ENCODE measurements at places on chromosomes 6 and 20.

GRCh38 chr6:22506496-22506895, 62.9 kb upstream of the HDGFL1 start:
- DNase-seq: no peak

DNA sequence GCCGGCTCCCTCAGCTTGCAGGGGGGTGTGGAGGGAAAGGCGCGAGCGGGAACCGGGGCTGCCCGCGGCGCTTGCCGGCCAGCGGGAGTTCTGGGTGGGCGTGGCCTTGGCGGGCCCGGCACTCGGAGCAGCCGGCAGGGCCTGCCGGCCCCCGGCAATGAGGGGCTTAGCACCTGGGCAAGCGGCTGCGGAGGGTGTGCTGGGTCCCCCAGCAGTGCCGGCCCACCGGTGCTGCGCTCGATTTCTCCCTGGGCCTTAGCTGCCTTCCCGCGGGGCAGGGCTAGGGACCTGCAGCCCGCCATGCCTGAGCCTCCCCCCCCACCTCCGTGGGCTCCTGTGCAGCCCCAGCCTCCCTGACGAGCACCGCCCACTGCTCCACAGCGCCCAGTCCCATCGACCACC, 514.5 kb upstream of the GJE1 start:
- DNase-seq: no peak

GRCh38 chr6:24157886-24158285, 31.9 kb downstream of the NRSN1 start:
- DNase-seq: no peak

DNA sequence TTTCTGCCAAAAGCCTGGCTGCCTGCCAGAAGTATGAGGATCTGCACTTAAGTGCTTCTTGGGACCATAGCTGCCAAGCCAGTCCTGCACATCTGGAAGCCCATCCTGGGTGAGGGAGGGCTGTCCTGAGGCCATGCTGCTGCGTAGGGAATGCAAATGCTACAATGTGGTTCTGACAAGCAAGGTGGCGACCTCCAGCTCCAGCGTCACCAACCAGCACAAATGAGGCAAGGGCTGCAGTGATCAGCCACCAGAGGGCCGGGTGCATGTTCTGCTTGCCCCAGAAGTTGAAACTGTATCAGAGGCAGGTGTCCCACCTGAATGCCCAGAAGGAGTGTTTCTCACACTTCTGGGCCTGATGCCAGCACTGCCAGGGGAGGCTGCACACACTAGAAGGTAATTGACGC, 99.1 kb upstream of the KCNQ5 start:
- DNase-seq: no peak

GRCh38 chr20:19094959-19095541, 117.4 kb upstream of the SLC24A3 start:
- DNase-seq: no peak

DNA sequence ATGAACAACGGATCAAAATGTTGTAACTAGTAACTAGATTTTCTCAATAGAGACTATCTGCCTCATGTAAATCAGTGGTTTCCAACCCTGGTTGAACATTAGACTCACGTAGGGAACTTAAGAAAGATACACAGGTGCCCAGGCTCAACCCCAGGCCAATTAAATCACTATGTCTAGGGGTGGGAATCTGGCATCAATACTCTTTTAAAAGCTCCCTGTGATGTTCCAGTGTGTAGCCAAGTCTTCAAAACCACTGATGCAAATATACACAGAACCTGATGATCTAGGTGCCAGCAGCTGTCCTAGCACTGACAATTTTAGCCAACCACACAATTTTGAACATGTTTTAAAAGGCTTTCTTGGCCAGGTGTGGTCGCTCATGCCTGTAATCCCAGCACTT, 128.7 kb downstream of the TBC1D32 start:
- DNase-seq: no peak

- DNase-seq: no peak
These were observed 7.5 kb downstream of the SF3B5 start for GRCh38 chr6:144087789-144088426.

DNA sequence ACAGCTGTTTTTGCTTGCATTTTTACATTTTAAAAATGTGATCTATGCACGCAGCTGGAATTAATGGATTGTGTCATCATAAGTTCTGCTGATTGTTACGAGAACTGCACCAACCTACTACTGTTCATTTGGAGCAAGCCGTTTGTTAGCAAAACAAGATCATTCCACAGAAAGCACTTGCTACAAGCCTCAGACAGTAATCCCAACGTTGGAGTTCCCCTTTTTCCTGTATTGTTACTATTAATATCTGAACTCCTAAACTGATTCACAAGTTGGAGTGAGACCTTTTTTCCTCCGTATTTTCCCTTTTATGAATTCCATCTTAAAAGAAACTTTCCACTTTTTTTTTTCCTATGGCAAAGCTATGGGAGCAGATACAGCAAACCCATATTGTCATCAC, 3.5 kb downstream of the TENT5A start:
- no peak for DNase-seq

GRCh38 chr20:11120431-11120830, 446.6 kb upstream of the JAG1 start:
- DNase-seq: no peak

DNA sequence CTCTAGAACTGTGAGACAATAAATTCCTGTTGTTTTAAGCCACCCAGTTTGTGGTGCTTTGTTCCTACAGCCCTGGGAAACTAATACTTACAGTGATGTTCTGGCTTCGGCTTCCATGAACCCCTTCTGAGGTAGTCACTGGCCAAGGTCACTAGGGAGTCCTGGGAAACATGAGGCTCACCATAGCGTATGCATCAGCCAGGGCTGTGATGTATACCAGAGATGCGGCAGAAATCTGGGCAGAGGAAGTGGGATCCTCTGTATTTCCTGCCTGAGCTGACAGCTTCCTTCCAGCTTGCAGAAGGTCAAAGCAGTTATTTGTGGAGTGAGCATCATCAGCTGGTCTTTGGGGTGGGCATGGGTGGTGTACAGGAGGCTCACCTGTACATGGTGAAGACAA, 27.9 kb downstream of the KAT14 start:
- DNase-seq: no peak

- DNase-seq: no peak
These were observed 51.5 kb downstream of the HBS1L start for GRCh38 chr6:135002974-135003703.

DNA sequence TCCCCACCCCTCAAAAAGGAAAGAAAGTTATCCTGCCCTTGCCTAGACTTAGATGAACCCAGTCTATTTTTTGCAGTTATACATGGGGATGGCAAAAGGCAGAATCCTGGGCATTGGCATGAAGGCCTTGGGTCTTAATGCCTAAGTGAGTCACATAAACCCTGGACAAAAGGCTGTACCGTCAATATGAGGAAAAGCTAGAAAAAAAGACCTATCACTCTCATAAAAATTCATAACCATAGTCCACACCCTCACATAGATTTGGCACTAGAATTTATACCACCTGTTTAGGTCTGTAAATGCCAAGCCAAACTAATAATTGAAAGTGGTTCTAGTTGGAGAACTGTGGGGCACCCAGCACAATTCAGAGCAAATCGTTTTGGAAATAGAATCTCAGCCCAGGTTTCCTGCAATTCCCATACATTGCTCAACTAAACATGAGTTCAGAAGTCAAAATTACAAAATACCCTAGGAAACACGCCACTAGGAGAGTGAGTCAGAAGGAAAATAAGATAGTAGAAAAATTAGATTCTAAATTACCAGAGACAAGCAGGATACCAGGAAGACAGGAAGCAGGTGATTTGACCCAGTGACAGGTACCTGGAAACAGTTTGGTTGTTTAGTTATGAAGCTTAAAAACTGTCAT, 70.4 kb upstream of the FUCA2 start:
- DNase-seq: no peak

- DNase-seq: no peak
These were observed 147.0 kb downstream of the SYNDIG1 start for GRCh38 chr20:24616258-24617079.

GRCh38 chr20:60403105-60403741, 445.0 kb downstream of the CDH26 start:
- DNase-seq: no peak

GRCh38 chr6:94269256-94269655, 849.9 kb upstream of the EPHA7 start:
- no peak for DNase-seq

All from stimulated activated CD4-positive, alpha-beta T cell treated with anti-CD3 and anti-CD28 coated beads, Interleukin-15, amount 100 ng/mL, for 1 hour (primary cell).